Activated CD8-positive, alpha-beta memory T cell treated with anti-CD3 and anti-CD28 coated beads for 1 hour (primary cell): ENCODE measurements at places on chromosomes 11 and 22.

- DNase-seq = no peak
Measured at GRCh38 chr11:94469416-94469815, 24.2 kb downstream of the MRE11 start.

DNA sequence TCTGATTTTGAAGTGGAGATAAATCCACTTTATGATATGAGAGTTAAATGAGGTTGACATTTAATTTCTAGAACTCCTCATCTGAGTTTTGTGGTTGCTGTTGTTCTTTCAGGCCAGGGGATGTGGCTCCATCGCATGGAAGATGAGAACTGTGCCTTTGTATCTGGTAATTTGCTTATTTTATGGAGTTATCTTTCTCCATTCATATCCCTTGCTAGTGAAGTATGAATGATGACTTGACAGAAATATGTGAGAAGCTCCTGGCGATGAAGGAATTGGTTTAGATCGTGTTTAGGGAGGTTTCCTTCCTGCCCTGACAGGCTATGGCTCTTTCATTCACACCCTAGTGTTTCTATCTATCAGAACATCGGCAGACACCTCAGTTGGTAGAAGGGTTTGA lies 393.7 kb downstream of the ETS1 start:
- DNase-seq = no peak

DNA sequence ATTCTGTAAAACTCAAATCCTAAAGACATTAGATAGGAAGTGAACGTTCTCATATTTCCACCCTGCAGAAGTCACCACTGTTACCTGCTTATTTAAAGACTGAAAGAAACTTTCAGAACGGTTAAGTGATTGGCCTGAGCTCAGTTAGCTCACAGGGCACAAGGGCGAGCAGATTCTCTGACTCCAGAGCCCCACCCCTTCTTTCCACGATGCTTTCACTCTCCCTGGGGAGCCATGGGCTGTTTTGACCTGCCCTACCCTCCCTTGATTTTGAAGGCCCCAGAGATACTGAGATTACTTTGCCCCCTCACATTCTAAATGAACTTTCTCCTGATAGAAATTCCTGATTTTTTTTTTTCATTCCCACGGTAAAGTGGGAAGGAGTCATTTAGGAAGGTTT lies 33.9 kb downstream of the ARHGAP1 start:
- no peak for DNase-seq

GRCh38 chr22:44261861-44262595 lies 50.7 kb downstream of the SHISAL1 start:
- DNase-seq = no peak

DNA sequence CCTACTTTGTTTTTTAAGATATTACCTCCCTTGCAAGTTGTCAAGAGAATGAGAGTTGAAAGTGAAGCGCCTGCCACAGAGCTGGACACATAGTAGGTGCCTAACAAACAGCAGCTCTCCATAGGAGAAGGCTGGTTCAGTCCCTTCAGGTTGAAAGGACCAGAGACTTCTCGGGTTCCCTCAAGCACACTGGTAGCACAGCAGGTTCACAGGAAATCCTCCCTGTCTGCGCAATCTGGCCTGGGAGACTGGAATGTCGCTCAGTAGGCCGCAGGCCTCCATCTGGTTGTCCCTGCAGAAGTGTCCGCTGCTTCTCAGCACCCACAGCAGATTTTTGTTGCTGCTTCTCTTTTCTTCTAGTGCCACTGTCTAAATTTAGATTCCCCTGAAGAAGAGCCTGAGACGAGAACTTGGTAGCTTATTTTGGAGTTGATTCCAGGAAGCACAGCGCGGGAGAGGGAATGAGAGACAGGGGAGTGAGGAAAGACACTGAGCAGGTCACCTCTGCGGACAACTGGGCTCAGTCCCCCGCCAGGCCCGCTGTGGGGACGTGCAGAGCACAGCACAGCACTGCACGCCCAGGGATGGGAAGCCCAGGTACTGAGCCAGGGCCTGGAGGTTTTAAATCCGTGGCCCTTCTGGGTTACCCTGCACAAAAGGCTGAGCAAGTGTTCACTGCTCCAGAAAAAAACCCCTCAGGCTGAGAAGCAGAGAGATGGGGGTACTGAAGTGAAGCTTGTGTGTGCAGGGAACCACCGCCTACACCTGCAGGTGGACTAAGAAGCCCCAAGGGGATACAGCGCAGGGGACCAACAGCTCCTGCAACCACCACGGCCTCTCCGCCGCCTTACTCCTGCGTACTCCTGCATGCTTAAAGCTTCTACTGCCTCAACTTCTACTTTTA lies 31.6 kb downstream of the RBX1 start:
- no peak for DNase-seq

- DNase-seq = no peak
Measured at GRCh38 chr22:17913801-17914347, 110.5 kb downstream of the MICAL3 start.

DNA sequence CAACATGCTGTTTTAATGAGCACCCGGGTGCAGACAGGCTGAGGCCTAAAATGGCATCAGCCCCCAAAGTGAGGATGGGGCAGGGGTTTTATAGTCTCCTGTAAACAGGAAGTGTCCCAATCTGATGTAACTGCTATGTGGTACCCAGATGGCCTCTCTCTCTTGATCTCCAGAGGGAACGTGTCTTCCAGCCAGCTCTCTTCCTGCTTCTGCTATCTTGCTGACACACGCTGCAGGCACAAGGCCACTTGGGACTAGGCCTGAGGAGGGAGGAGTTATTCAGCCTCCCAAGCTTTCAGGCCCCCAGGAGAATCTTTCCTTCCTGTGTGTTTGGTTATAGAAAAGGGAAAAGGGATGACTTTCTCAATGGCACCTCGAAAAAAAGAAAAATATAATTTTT lies 11.4 kb upstream of the VSTM5 start:
- no peak for DNase-seq

- DNase-seq = peak; percentile 20
Measured at GRCh38 chr22:22156716-22157347, 87.8 kb upstream of the VPREB1 start.

GRCh38 chr11:27456140-27456794 lies 16.3 kb downstream of the LGR4 start:
- DNase-seq = no peak

- no peak for DNase-seq
Measured at GRCh38 chr11:46553814-46554212, 40.0 kb downstream of the AMBRA1 start.

DNA sequence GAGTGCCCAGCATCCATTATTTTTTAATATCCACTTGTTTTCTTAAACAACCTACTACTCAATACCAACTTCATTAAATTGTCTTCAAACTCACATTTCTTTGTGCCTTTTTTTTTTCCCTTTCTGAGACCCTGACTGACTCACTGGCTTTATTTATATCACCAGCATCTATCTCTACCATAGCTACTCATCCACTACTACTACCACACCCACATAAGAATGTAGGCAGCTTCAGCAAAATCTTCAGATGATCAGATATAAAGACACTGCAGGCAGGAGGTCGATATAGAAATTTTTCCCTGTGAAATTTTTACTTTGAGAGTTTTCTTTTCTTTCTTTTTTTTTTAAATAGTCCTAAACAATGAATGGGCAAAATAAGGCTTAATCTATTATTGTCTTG lies 2.2 kb downstream of the OR56B1 start:
- DNase-seq = no peak

- DNase-seq = no peak
Measured at GRCh38 chr22:19762568-19763457, 2.2 kb downstream of the TBX1 start.

DNA sequence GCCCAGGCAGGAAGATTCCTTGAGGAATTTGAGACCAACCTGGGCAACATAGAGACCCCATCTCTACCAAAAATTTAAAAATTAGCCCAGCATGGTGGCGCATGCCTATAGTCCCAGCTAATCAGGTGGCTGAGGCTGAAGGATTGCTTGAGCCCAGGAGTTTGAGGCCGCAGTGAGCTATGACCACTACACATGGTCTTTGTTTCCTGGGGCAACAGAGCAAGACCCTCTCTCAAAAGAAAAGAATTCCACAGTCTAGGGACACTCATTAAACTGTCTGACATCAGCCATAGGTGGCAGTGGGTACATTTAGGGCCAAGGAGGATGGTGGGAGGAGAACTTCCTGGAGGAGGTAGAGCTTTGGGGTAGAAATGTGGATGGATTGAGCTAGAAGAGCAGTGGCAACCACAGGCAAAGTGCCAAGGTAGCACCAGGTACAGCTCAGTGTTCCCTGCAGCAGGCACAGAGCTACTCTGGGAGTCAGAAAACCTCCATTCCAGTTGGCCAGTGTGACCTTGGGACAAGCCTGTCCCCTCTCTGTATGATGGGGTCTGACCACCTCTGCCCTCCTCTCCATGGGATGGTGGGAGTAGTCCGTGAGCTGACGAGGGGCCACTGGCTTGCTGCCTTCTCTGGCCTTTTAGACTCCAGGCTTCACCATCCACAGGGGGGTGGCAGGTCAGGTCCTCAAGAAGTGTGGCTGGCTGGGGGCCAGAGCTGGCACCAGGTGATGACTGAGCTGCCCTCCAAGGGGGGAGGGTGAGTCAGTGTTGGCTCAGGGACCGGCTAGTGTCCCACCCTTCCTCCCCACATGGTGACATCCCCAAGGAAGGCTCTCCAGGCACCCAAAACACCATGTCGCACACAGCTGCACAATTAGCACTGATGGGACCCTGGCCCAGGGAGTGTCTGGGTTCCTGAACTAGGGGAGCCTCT lies 3.7 kb upstream of the CLCF1 start:
- DNase-seq = no peak

DNA sequence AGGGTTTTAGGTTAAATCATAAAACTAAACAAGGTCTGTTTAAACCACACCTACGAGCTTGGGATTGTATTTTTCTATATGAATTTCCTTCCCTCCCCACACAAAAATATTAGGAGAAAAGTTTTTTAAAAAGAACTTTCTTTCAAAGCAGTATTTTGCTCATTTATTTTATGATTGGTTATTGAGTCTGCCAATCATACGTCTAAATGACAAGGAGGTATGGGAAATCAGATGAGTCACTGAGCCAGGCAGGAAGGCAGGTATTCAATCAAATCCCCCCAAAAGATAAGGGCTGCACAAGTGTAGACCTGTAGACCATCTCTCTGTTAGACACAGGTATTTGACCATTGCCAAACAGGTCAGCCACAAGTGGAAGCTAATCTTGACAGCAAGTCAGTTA lies 440.1 kb upstream of the CCDC90B start:
- DNase-seq = no peak

GRCh38 chr11:35419184-35419829 lies at the start of gene SLC1A2:
Gene SLC1A2 (minus strand): TSS chr11:35419558. CDS start chr11:35418966, 592 bp downstream.
- no peak for DNase-seq

DNA sequence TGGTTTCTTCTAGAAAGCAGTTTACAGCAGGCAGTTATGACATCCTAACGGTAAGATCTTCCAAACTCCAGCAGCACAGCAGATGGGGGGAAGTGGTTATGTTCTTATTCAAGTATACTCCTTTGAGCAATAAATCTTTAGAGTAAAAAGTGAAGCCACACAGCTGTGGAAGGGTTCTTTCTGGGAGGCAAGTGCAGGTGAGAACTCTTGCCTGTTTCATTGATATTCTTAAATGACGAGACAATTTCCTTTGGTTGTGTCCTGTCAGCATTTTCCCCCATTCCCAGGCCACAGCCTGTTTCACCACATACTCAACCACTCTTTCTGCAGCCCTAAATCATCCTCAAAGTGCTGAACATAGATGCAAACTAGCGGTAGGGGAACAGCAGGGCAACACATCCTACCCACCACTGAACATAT lies 207.3 kb upstream of the MTNR1B start:
- DNase-seq = no peak

- DNase-seq = no peak
Measured at GRCh38 chr22:32005453-32005852, 37.6 kb upstream of the SLC5A1 start.

- no peak for DNase-seq
Measured at GRCh38 chr11:108793138-108793537, 128.3 kb downstream of the DDX10 start.

- DNase-seq = no peak
Measured at GRCh38 chr11:64095273-64095817, 59.6 kb downstream of the FLRT1 start.

DNA sequence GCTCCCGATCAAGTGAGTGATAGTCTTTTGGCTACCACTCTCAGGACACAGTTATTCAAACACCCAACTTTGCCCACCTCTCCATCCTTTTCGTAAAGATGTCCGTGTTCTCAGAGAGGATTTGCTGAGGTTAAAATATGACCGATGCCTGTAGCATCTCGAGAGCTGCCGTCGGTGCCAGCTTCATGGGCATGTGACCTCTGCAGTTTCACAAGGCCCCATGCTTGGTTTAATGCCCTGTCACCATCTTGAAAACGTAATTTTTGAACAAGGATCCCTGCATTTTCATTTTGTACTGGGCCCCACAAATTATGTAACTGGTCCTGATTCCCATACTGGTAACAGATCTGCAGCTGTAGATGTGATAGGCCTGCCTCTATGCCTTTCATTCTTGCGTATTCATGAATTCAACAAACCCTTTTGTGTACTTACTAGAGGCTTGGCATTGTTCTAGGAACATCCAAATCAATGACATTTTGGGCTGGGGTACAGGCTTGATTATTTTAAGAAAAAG lies 85.1 kb downstream of the BMAL1 start:
- no peak for DNase-seq

DNA sequence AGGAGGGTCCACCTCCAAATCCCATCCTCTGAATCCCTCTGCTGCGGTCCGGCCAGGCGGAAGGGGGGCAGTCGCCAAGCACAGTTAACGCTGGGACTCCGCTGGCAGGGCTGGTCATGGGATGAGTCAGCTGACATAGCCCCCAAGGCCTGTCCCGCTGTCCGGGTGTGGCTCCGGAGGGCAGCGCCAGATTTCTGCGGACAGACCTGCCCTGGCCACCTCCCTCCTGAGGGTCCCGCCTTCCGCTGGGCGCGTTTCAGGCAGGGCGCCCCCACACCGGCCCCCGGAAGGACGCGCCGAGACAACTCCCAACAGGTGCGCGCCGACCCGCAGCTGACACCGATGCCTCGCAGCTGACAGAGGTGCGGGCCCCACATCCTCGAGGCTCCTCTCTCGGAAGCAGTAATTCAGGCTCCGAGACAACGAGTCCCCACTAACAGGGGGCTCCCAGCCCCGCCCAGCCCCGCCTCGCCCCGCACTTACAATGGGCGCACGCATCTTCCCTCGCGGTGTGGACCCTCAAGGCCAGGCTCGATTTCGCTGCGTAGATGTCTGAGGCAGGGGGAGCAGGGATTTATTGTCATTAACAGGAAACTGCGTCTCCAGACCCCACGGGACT lies 607 bp downstream of the PLAAT3 start:
- peak; percentile 14 for DNase-seq

- no peak for DNase-seq
Measured at GRCh38 chr22:49569286-49570031, 258.2 kb downstream of the BRD1 start.

- no peak for DNase-seq
Measured at GRCh38 chr11:117281869-117282268, 9.3 kb upstream of the BACE1-AS start.

- DNase-seq = peak; percentile 14
Measured at GRCh38 chr11:14357881-14358728, 878 bp downstream of the RRAS2 start.

- DNase-seq = no peak
Measured at GRCh38 chr11:113477321-113477720, 2.1 kb upstream of the DRD2 start.
